ENCODE measurements at places on chromosomes 6 and 20.

DNA sequence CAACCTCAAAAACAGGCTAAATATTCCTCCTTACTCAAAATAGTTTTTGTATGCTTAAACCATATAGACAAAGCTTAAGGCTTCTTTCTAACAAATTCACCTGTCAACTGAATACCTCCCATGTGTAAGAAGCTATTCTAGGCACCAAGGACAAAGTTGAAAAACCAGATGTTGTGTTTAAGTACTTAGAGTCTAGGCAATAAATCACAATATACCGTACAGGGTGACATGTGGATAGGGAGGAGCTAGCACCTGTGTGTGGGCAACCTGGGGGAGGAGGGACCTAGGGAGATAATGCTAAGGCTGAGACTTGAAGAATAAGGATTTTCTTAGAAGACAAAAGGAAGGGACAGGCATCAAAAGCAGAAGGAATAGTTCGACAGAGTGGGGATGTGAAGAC is 123.5 kb downstream of the LMBRD1 start:
- DNase-seq = no peak

DNA sequence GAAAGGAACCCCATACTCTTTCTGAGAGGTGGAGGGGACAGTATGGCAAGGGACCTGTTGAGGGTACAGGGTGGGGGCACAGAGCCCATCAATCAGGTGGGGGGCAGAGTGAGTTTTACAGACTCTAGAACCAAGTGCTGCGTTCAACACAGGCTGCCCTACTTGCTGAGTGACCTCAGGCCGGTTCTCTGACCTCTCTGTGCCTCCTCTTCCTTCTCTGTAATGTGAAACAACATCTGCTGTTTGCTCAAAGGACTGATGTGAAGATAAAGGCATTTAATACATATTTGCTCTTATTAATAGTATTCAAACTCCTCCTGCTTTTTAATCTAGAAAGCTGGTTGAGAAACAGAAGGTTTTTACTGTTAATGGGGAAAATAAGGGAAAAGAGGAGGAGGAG is 25.9 kb upstream of the APMAP start:
- DNase-seq = no peak

DNA sequence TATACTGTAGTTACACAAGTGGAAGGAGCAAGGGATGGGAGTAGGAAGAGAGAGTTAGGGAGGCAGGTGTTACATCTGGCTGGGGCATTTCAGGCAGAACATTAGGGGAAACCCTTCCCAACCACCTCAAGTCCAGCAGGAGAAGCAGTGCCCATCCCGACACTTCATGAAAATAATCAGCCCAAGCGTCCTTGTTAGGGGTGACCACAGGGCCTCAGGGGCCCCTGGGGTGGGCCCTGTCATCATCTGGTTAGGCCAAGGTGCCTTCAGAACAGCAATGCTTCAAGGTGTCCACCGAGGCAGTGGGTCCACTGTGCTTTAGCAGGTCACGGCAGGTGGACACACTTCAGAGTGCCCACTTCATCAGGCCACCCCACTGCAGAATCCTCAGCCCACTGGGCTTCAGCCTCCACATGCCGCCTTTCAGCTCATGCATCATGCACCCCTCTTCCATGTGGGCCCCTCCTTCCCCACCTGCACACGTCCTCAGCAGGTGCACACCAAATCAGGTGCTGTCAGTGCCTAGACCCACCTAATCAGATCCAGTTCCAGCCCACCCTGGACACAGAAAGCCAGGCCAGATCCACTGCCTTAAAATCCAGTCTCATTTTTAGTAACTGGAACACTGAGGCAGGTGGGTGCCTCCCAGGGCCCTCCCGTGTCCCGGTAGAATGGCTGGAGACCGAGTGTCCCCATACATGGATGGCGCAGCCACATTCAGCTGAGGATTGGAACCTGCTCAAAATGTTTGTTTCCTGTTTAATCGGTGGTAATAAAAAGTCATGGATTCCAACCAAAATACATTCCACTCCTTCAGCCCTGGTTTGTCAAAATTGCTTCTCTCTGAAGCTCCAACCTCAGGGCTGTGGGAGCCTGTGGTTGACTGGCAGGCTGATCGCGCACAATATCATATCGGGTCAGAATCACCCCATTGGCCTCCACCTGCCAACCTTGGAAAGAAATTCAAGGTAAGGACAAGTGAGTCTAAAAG is 99.5 kb downstream of the ANKRD60 start:
- no peak for DNase-seq

- DNase-seq = no peak
Measured at GRCh38 chr6:93307505-93308409, 111.6 kb downstream of the EPHA7 start.

DNA sequence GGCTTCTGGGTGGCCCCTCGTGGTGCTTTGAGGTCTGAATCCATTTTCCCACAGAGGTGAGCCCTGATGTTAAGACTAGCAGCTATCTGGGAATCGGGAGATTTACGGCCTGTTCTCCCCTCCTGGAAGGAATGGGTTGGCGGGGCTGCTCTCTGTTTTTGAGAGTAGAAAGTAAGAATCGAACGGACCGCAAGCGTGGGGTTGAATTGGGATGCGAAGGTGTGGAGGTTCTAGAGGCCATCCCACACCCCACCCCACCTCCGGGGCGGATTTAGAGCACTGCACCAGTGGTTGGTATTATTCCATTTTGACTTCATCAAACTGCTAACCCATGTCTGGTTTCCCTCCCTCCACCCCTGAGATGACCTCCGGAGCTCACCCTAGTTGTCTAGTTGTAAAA is 11.5 kb downstream of the PYGB start:
- no peak for DNase-seq

GRCh38 chr6:56040889-56041301 is 165.5 kb upstream of the BMP5 start:
- no peak for DNase-seq

DNA sequence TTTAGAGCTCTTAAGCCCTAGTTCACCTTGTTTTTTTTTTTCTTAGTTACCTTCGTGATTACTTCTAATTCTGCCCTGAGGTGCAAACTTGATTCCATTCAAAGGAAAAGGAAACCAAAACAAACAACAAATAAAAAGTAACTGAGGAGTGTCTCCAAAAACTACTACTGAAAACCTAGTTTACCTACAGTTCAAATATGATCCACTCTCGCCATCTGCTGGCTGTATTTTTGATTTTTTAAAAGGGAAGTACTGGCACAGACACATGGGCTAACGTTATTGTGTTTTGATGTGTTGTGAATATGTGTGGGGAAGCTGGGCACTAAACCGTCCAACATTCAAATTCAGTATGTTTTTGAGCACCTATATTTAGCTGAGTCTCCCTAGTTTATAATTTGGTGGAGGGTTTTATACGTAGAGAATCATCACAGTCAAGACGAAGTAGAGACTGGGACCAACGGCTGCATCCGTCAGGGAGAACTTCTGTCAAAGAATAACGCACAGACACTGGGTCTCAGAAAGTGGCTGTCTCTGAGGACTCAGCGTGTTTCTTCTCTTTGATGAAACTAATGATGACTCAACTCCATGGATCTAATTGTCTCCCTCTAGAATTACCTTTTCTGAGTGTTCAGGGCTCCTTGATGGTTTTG is 373.5 kb upstream of the BTBD3 start:
- no peak for DNase-seq

GRCh38 chr20:38418509-38419204 is 16.5 kb downstream of the SNHG17 start:
- DNase-seq = no peak

DNA sequence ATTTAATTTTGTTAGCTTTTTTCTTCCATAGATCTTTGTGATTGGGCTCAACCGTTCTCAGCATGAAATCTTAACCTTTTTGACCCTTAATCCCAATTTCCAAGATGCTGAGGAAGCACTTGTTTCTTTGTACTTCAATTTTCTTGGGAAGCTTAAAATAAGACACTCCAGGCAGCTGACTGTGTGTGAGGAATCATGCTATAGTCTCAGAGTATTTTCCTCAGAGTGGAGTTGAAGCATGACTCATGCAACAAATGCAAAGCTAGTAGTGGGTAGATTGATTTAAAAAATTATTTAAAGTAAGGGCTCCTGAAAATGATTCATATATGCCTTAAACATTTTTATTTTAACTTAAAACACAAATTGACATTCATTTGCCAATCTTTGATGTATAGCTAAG is 168.7 kb downstream of the BTBD3 start:
- DNase-seq = no peak

DNA sequence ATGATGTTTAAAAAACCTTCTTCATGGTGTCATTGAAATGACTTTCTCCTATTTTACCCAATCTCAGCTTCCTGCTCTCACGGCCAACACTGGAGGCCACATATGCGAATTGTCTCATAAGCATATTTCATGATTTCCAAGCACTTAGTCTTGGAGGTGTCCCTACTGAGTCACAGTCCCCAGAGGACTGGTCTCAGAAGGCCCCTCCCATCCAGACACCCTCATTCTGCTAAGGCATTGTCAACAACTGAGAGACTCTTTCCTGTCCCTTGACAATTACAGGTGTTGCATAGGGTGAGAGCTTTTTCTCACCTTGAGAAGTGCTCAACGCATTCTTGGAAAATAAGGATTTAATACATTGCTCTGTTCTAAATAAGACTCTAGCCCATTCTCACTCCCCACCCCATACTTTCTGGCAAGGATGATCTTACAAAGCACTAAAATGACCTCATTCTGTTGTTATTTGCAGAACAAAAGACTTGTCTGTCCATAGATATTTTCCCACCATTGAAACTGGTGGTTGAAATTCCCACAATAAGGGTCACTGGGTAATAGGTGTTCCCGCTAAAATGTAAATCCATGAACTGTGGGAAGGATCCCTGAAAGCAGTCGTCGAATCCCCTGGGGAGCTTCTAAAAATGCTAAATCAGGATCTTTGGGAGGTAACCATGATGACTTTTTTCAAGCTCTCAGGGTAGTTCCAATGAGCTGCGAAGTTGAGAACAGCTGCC is 32.3 kb upstream of the SLC22A23 start:
- DNase-seq = no peak

GRCh38 chr6:108841377-108841855 is 6.8 kb upstream of the ARMC2 start:
- DNase-seq = no peak

GRCh38 chr20:17012546-17013226 is 214.2 kb upstream of the PCSK2 start:
- no peak for DNase-seq

DNA sequence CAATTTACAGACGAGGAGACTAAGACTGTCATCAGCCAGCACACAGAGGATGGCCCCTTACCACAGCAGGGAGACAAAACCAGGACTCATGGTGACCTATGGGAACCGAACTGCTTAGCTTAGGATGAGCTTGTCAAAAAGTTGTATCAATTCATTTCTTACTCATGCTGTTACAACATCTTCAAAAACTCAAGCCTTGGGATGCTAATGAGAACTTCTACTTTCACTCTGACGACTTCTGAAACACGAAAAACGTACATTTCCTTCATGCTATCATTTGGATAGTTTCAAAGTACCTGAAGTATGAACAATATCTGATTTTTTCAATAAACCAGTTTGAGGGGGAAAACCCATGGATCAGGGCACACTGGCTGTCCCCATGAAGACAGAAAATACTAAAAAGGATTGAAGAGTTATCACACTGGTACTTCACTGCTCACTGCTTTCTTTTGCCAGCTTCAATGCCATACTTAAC is 31.9 kb downstream of the HIVEP2 start:
- DNase-seq = no peak

DNA sequence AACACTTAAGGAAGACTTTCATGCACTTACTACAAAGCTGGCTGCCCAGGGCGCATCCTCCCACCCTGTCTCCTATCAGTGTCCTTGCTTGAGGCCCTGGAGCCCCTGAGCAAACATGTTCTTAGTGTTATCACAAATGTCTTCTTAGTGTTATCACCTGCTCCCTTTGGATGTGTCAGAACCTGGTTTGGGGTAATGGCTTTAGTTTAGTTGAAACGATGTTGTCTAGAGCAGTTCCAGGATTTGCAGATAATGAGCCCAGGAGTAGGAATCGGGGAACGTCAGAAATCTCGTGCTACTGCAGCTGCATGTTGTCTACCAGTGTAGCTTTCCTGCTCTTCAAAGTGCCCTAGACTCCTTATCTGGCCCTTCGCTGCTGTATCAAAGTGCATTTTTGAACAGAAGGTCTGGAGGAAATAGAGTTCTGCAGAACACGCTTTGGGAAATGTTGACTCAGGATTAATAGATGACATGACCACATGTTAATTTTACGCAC is 69.6 kb downstream of the PHACTR2 start:
- no peak for DNase-seq

DNA sequence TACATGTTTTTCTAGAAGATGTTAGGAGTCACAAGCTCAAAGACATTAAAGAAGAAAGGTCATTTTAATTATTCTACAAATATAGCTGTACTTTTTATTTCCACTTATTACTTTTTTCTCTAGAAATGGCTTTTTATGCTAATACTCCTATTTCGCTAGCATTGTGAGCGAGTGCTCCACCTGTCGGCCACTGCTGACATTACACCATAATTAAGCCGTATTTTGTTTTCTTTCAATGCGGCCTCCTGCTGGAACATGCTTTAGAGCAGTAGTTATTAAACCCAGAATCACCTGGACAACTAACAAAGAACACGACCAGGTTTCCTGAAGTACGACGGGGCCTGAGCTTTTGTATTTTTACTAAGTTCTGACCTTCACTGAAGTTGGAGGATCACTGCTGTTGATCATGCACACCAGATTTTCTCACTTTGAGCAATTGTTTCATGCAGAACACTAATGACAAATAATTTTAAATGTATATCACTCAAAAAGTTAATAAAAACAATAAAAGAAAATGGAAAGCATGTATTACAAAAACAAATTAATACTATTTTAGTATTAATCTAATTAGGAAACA is 74.1 kb upstream of the PAK5 start:
- DNase-seq = no peak

GRCh38 chr6:168035098-168035660 is 37.7 kb downstream of the KIF25 start:
- DNase-seq = no peak

- no peak for DNase-seq
Measured at GRCh38 chr6:111769365-111770152, 103.7 kb downstream of the FYN start.

GRCh38 chr6:43287717-43288679 is 10.1 kb upstream of the SLC22A7 start:
- no peak for DNase-seq

- no peak for DNase-seq
Measured at GRCh38 chr20:36532388-36532787, 8.9 kb upstream of the MYL9 start.

GRCh38 chr6:142356884-142357225 is 55.0 kb downstream of the ADGRG6 start:
- DNase-seq = no peak

GRCh38 chr6:134878136-134878535 is 71.8 kb downstream of the ALDH8A1 start:
- DNase-seq = no peak

- no peak for DNase-seq
Measured at GRCh38 chr6:94367316-94367715, 948.0 kb upstream of the EPHA7 start.

DNA sequence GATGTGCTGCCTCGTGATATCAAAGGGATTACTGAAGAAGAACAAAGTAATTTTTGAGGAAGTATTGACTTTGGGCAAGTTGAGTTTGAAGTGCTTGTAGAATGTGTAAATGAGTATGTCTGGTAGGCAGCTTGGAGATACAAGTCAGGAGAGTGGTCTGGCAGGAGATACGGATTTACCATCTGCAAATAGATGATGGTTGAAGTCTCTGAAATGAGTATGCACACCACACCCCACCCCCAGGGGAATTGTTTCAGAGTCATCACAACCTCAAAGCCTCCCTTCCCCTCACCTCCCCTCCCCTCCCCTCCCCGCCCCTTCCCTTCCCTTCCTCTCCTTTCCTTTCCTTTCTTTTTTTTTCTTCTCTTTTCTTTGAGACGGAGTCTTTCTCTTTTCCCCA is 16.4 kb upstream of the MCUR1 start:
- DNase-seq = no peak

- DNase-seq = no peak
Measured at GRCh38 chr6:125075741-125076481, 77.7 kb upstream of the TPD52L1 start.

Data from activated CD8-positive, alpha-beta memory T cell treated with anti-CD3 and anti-CD28 coated beads for 4 hours (primary cell).